ENCODE measurements at places on chromosomes 6 and 20. TPM values are rescaled to one million over a fixed set of nuclear protein-coding genes. Genes with fewer than 3 reads are reported as not detected.

RAET1L gene
- total RNA-seq, result not detected

SCRT2 gene
- not detected for total RNA-seq

GPR63 gene
- total RNA-seq, result 1.3 TPM

TUBB2A gene
- 118 TPM for total RNA-seq

TMEM244 gene
- not detected for total RNA-seq

GNRH2 gene
- not detected for total RNA-seq

SLC16A10 gene
- total RNA-seq, result 5.2 TPM

BPIFA1 gene
- not detected for total RNA-seq

FRS3 gene
- total RNA-seq, result 1.5 TPM

MYLK2 gene
- total RNA-seq, result 1.0 TPM

HLA-DOA gene
- not detected for total RNA-seq

HTR1E gene
- not detected for total RNA-seq

VGLL2 gene
- not detected for total RNA-seq

DNA sequence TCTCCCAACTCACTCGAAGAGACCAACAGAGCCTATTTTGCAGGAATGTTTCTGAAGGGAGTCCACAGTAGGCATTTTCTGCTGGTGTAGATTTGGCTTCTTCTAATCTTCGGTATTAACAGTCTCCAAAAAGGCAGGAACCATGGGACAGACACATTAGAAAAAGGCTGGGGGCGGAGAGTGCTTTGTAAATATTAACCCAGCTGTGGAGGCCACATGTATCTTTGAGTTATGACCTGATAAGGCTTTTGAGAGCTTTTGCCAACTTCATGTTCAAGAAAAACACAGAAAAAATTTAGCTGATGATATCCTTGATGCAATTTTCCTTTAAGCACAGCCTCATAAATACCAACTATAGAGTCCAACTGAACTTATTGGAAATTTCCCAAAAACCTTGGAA lies 119.4 kb upstream of the TSHZ2 start:
- no peak for DNase-seq

GRCh38 chr20:64156136-64156885 lies 7.9 kb upstream of the MYT1 start:
- DNase-seq, result peak; percentile 16

GRCh38 chr20:18276821-18277220 lies 11.5 kb upstream of the ZNF133 start:
- DNase-seq, result peak; percentile 70

GRCh38 chr20:46400828-46401477 lies 5.5 kb downstream of the ELMO2 start:
- no peak for DNase-seq

DNA sequence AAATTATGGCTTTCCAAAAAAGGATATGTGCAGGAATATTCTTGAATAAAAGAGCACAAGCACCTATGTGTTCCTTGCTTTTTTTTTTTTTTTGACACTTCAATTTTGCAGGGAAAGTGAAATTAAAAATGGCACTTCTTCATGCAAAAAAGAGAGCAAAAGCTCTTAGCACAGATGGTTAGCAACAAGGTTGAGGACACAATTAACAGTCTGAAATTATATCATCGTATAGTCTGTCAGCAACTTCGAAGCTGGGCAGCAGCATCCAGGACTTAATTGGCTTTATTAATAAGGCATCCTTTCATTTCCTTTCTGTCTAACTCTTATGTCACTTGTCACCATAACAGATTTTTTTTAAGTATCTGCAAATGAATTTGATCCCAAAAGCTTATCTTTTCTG lies 122.6 kb downstream of the FUT9 start:
- no peak for DNase-seq

DNA sequence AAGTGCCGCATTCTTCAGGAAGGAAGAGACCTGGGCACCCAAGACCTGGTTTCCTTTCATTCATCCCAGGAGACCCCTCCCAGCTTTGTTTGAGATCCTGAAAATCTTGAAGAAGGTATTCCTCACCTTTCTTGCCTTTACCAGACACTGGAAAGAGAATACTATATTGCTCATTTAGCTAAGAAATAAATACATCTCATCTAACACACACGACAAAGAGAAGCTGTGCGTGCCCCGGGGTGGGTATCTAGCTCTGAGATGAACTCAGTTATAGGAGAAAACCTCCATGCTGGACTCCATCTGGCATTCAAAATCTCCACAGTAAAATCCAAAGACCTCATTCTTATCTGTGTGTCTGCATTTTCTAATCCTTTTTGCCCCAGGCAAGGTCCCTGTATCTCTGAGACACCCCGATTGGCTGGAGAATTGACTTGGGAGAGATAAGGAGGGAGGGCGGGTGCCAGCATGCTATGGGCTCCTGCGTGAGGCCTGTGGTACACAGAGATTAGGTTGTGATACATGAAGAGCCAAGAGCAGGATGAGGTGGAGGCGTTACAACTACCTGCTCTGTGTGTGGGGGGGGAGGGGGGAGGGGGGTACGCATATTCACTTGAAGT lies 4.8 kb downstream of the MUC21 start:
- DNase-seq, result no peak

GRCh38 chr6:136880748-136881460 lies 41.2 kb upstream of the SLC35D3 start:
- DNase-seq, result no peak

GRCh38 chr20:64165866-64166600 lies 1.8 kb downstream of the MYT1 start:
- no peak for DNase-seq

DNA sequence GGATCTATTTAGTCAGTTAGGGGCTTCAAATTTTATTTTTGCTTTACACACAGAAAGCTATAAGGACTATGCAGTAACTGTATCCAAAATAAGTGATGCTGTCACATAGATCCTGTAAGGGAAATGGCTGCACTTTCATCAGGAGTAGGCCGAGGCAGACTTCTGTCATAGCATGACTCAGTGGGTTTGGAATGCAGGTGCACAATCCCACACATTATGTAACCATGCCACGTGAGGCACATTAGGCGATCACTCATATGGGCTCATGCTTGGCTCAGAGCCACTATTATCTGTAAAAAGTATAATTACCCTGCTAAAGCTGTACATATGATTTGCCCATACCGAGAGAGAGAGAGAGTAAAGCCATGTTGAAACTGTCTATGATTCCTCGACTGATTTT lies 1189.4 kb upstream of the EYS start:
- peak; percentile 87 for DNase-seq

DNA sequence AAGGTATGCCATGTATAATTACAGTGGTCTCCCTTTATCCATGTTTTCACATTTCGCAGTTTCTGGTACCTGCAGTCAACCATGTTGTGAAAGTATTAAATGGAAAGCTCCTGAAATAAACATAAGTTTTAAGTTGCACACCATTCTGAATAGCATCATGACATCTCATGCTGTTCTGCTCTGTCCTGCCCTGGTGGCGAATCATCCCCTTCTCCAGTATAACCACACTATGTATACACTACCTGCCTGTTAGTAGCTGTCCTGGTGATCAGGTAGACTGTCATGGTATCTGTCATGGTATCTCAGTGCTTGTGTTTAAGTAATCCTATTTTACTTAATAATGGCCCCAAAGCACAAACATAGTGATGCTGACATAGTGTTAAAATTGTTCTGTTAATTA lies 97.1 kb downstream of the ZFAND3 start:
- DNase-seq, result no peak

DNA sequence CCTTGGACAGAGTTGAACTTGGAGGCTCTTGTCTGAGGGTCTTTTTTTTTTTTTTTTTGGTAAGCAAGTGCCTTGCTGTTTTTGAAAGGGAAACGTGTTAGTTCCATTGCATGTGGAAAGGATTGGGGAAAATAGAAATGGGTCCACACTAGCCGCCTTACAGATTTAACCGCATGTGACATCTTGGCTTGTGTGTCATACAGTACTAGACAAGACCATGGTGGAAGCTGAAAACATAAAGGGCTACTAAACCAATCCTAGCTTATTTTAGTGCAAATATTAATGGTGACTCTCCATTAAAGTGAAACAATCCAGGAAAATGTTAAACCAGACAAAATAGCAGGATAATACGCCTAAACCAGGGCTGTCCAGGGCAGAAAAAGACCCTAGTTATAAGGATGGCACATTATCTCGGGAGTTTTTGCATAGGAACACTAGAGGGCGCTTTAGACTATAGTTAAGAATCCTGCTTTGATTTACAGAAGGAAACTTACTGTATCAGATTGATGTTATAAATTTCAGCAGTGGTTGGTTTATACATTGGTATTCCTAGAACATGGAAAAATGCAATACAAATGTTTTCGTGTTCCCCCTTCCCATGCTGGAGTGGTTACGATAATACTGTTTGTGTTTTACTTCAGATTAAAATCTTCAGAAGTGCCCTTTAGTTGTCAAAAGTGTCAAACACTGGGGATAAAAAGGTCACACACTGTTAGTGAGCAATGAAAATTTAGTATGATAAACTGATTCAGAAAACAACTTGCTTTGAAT lies 59.8 kb upstream of the DEK start:
- DNase-seq, result peak; percentile 33

DNA sequence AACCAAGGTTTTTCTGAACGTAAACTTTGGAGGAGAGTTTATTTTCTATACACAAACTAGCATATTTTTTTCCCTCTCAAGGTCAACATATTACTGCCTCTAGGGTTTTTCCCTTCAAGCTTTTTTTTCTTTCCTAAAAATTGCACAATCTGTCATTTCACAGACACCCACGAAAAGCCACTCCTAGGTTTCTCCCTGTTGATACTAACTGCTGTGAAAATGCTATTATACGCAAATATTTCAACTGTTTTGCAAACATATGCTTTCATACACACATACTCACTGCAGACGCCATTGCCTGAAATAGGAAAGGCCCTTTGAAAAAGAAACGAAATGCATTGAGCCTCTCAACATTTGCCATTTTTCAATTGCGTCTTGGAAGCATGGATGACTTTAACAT lies 333.0 kb downstream of the CD83 start:
- DNase-seq, result no peak

DNA sequence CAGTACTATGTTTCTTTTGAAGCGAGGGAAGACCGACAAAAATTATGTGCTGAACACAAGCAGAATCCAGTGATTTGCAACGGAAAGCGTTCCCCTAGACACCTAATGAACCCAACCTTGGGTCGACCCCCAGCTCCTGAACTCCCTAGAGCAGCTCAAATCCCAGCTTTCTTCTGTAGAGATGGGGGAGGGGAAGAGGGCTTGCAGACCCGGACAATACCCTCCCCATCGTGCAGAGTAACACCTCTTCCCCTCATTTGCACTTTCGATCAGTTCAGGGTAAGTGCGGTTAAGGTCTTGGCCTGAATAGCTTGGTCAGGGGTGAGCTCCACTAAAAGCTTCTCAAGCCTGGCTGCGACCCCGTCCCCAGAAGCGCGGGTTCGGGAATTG lies 404 bp downstream of the CEP162 start:
- DNase-seq, result no peak

DNA sequence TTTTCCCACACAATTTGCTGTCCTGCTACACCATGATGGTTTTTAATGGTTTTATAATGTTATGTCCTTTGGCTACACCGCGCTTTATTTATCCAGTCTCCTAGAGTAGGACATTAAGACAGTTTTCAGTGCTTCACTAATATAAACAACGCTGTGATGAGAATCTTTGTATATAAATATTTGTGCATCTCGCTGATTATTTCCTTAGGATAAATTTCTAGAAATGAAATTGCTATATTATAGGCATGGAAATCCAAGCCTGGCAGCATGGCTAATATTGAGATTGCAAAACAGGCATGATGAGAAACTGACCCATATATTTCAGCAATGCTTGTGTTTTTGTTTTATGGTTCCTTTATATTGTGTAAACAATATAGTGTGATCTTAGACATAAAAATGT lies 81.4 kb upstream of the ATXN1 start:
- DNase-seq, result no peak

- DNase-seq, result peak; percentile 76
These were observed 3.9 kb upstream of the SOX4 start for GRCh38 chr6:21589352-21590345.

DNA sequence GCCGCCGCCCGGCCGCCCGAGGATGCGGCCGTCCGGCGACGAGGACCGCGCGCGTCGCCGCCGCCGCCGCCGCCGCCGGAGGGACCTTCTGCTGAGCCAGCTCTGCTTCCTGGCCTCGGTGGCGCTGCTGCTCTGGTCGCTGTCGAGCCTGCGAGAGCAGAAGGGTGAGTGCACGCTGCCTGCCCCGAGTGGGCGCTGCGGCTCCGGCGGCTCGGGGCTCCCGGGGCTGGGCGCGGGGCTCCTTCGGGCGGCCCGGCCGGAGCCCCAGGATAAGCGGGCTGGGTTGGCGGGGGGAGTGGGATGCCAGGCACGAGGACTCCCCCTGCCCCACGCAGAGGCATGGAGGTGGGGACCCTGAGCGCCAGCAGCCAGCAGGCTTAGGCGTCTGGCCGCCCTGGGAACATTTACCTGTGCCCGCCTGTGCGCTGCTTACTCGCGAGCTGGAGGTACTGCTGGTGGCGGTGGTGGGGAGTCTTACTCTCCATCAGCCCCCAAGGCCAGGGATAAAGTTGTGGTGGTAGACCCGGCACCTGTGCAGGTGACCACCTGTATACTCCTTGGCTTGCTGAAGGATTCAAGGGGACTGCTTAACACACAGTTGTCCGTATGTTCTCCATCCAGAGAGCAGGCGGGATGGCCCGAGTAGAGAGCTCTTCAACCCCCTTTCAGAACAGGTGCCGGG lies 520 bp downstream of the SLC24A3 start:
- no peak for DNase-seq

DNA sequence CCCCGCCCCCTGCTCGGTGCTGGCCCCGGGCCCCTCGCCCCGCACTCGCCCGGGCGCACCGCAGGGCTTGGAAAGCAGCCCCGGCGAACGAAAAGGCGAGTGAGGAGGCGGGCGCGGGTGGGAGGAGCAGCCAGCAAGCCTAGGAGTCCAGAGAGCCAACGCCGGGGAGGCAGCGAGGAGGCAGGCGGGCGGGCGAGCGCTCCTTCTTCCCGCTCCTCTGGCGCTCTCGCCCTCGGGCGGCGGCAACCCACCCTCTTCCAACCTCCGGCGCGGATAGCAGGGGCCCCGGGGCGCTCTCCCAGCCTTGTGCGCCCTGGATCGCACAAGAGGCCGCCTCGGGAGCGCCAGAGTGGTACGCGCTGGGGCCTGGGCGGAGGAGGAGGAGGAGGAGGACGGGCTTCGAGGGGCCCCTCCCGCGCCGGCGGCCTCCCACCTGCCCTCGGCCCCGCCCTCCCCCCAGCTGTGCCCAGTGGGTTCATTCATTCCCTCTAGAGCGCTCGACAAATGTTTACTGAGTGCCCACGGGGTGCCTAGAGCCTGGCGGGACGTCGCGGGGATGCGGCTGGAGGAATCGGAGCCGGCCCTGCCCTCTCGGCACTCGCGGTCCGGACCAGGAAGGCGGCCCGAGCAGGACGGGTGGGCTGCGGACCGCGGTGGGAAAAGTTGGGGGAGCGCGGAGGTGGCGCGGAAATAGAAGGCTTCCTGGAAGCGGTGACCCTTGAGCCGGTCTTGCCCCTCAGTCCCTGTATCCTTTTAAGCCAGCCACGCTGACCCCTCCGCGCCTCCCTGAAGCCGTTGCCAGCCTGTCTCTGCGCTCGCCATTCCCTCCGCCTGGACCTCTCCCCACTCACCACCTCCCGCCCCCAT lies at the start of gene BMP7:
Gene BMP7 (minus strand): TSS at position 351 of the 867 bp plus-strand sequence. CDS start 519 bp downstream, outside the sequence.
- DNase-seq, result no peak

- no peak for DNase-seq
These were observed 749 bp downstream of the FRK start for GRCh38 chr6:116059713-116060571.

GRCh38 chr6:91864911-91865310 lies 1278.0 kb upstream of the MAP3K7 start:
- no peak for DNase-seq

Data from HT1080 (cell line).